ENCODE measurements at places on chromosomes 16 and 17.
A peak's percentile ranks its signal among the peaks of the same experiment; 100 is the strongest.

- no peak for DNase-seq
Measured at GRCh38 chr16:8718851-8719680, 44.6 kb downstream of the ABAT start.

- DNase-seq, result no peak
Measured at GRCh38 chr16:9114842-9115241, 23.4 kb downstream of the HAPSTR1 start.

DNA sequence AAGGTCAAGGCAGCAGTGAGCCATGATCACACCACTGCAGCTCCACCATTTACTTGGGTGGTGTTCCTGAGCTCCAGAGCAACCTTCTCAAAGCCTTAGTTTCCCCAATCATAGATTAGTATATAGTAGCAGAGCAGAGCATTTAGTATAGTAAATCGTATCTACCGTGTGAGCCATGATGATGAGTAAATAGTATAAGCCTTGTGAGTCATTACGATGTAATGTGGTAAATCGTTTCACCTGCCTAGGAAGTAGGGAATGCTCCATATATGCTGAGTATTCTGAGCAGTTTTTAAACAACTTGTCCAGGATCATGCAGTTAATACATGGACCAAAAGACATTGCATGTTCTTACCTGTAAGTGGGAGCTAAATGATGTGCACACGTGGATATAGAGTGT is 66.4 kb downstream of the SCNN1B start:
- no peak for DNase-seq

- DNase-seq, result no peak
Measured at GRCh38 chr16:27398894-27399853, 2.8 kb upstream of the IL21R start.

DNA sequence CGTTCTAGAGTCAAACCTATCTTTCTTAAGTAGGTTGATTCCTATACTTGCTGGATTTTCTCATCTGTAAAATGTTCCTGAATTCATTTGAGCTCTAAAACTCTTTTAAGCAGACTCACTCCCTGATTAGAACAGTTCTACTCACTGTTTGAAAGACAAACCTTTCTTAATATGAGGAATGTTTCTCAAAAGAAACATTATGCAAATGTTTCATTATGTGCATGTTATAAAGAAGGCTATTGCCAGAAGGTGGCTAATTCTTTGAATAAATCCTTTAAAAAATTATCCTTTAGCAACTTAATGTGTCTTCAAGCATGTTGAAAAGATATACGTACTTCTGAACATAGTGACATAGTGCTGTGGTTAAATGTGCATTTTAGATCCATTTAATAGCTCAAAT is 124.1 kb downstream of the CDH11 start:
- DNase-seq, result no peak

GRCh38 chr17:6507535-6507934 is 48.8 kb downstream of the PITPNM3 start:
- DNase-seq, result no peak

DNA sequence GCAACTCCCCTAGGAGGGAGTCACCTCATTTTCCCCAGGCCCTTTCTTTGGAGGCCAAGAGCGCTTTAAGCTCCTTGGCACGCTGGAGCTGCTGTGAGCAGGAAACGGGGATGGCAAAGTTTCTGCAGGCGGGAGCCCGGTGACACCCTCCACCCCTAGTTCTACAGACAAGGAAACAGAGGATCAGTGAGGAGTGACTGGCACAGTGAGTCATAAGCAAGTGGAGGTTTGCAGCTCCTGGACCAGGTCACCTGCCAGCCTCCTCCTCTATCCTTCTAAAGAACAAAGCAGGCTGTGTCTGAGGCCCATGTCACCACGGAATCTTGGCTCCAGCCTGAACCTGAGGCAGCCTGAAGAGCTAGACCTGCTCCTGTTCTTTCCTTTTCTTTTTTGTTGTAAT is 141.9 kb downstream of the TMEM132E start:
- DNase-seq, result no peak

DNA sequence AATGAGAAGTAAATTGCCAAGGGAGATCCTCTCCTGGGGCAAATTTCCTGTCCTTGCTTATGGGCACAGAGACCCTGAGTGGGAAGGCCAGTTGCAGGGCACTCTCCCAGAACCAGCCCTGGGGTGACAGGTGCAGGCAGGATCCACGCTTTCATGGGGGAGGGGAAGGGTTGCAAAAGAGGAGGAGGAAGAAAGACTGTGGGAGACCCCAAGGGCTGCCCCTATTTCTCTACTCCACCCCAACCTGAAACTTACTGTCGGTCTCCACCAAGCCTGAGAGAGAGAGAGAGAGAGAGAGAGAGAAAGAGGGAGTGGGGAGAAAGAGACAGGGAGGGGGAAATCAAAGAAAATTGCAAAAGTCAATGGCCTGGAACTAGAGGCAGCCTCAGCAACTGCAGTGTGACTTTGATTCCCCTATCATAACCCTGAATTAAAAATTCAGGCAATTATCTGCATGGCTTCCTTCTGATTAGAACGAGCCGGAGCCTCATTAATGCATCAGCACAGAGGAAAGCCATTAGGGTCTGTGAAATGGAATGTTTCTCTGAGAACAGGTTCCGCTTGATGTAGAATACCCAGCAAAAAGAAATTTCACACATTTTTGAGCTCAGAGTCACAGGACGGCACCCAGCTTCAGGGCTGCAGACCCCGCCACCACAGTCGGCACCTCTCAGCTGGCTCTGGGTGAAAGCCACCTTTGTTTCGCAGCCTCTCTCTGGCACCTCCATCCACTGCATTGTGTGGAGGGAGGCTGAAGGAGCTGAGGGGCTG is 45.1 kb upstream of the HNF1B start:
- no peak for DNase-seq

DNA sequence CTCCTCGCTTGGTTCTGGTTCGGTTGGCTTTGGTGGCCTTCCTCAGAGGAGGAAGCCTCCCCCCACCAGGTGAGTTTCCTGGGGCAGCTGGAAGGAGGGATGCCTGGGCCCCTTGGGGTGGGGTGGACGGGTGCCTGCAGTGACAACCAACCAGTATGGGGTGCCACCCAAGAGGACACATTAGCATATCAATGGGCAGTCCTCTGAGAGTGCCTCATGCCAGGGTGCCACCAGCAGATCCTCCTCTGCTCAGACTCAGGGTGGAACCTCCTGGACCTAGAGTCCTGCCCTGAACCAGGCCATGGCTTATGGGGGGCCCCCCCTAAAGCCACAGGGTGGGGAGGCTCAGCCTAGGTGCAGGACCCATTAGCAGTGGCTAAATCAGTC is 2.7 kb downstream of the PPP1R1B start:
- no peak for DNase-seq

DNA sequence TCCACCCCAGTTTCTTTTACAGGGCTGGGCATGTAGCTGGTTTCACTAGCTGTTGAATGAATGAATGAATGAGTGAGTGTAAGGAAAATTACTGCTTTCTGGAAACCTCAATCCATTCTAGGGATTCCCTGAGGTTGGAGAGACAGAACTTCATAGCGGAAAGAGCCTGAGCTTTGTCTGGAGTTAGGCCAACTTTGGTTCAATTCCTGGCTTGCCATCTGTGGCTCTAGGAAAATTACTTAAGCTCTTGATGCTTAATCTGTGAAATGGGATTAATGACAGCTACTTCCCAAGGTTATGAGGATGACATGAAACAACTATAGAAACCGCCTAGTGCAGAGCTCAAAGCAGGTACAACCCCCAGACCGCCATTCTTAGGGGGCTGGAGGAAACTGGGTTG is 76.3 kb upstream of the AXIN2 start:
- no peak for DNase-seq

DNA sequence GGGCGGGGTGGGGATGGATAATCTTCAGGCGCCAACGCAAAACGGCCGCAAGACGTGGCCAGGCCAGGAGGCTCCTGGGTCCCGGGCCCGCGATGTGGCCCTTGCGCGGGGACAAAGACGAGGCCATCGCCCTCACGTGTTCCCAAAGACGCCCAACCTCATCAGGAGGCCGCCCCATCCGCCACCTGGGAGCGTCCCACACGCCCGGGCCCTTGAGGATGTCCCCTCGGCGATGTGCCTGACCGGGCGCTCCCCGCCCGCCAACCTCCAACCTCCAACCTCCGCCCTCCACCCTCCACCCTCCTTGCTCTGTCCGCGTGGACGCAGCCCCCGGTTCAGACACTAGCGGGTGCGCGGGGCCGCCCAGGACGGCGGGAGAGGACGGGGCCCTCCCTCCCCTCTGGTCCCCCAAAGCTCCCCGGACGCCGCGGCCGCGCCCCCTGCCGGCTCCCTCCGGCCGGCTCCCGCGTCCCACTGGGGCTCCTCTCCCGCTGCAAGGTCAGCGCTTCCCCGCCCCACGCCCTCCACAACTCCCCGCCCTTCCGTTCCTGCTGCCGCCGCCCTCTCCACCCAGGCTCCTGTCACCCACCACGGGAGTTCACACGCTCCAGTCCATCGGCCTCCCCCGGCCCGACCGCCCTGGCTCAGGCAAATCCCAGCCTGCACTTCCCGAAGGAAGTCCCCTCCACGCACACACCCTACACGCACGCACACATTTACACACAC is 250.8 kb upstream of the RPL38 start:
- peak; percentile 1 for DNase-seq

GRCh38 chr16:89964201-89964600 is 15.6 kb downstream of the DEF8 start:
- DNase-seq, result no peak

GRCh38 chr17:58268774-58269556 is 11.8 kb downstream of the MPO start:
- no peak for DNase-seq

GRCh38 chr16:49578435-49579024 is 204.9 kb downstream of the C16orf78 start:
- no peak for DNase-seq

GRCh38 chr17:14833201-14833785 is 431.8 kb downstream of the PMP22 start:
- DNase-seq, result no peak

DNA sequence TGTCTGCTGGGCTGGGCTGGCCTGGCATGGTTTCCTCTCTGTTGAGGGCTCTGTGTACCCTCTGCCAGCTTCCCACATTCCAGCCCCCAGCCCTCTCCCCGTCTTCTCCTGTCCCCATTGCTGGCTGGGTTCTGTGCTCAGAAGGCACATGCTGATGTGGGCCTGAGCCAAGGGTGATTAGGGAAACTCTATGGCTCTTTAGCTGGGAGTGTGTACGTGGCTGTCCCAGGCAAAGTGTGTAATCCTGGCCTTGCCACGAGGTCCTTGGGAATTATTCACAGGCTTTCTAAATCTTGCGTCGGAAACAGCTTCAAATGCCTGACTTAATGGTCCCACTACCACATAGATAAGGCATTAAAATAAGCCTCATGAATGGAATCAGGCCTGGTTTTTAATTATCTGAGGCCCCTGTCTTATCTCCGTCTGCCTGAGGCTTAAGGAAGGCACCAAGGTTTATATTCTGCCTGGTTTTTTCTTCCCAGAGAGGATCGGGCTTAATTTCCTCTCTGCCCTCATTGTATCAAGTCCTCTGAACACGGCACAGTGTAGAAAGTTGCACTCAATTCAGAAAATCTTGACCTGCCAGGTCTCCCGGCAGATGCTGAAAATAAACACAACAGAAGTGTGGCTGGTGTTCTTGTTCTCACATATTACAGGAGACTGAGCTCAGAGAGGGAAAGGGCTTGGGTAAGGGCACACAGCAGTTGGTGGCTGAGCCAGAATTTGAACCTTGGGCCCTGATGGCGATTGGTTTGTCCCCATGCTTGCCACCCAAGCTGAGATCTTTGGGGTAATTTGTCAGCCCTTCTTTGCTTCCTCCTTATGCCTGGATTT is 52.9 kb upstream of the LGALS9 start:
- no peak for DNase-seq

- DNase-seq, result no peak
Measured at GRCh38 chr16:13108126-13108525, 206.7 kb downstream of the SHISA9 start.

DNA sequence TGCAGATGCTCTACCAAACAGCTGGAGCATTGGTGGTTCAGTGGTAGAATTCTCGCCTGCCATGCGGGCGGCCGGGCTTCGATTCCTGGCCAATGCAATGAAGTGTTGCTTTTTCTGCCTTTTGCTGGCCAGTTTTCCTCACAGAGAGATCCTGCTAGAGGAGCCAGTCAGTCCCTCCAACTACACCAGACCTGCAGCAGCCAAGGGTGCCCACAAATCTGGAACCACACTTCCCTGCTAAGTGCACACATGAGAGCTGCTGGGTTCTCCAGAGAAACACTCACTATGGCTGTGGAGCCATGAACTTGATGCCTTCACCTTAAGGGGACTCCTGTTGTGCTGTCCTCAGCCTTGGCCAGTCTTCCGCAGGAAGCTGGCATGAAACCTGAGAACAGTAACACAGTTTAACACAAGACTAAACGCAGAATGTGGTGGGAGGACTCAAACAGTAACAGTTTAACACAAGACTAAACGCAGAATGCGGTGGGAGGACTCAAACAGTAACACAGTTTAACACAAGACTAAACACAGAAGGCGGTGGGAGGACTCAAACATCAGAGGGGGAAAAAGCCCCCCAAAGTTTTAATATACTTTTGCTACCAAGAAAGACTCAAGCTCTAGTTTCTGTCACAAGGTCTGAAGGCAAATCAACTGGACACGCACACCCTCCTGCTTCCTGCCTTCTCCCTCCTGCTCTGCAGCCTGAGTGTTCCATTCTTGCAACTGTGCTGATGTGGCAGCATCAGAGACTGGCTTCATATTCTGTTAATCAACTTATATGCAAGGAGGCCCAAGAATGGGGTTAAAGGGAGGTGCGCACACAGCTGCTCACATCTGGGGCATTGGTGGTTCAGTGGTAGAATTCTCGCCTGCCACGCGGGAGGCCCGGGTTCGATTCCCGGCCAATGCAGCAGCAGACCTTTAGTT is 12.0 kb downstream of the VAC14 start:
- no peak for DNase-seq

DNA sequence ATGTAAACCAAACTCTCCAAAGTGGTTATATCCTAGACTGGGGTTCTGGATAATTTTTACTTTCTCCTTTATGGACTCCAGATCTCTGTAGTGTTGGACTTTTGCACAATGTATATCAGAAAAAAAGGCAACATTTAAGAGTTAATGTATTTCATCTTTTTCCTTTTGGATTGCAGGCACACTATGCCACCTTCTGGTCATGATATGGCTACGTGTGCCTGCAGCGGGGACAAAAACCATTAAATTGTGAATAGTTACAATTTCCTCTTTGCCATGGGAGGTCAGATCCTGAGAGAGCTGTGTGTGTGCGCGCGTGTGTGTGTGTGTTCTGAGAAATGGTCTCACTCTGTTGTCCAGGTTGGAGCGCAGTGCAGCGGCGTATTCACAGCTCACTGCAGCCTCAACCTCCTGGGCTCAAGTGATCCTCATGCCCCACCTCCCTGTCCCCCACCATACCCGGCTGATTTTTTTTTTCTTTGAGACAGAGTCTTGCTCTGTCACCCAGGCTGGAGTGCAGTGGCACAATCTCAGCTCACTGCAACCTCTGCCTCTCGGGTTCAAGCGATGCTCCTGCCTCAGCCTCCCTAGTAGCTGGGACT is 4.3 kb upstream of the SGF29 start:
- DNase-seq, result no peak

DNA sequence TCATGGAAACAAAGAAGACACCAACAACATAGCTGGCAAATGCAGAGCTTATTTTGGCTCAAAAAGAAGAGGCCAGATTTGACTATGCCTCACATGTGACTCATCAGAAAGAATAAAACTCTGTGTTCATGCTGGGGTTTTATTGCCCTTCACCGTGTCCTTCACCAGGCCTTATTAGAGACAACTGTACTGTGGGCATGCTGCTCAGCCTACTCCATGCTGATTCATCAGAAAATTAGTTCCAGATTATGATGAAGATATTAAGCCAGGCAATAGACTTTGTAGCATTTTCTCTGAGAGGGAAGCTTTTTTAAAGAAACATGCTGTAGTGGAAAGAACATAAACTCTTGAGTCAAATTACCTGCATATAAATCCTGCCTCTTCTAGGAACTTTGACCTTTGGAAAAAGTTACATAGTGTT is 89.8 kb downstream of the CYB561 start:
- no peak for DNase-seq
